Stimulated activated CD4-positive, alpha-beta T cell treated with anti-CD3 and anti-CD28 coated beads, Interleukin-1b, Interleukin-23, amount 100 ng/mL, for 1 hour (primary cell): ENCODE measurements at places on chromosomes 12 and 14.

- no peak for DNase-seq
Observed at GRCh38 chr12:119989361-119989730, 310 bp downstream of the BICDL1 start.

GRCh38 chr12:25550186-25550585, 2.9 kb downstream of the LMNTD1 start:
- no peak for DNase-seq

GRCh38 chr14:105465209-105466031, 9.2 kb upstream of the CRIP2 start:
- no peak for DNase-seq

- DNase-seq, result no peak
Observed at GRCh38 chr14:81471062-81471461, 62.6 kb downstream of the SEL1L start.

GRCh38 chr12:89353188-89353822, 1.0 kb upstream of the DUSP6 start:
- no peak for DNase-seq

GRCh38 chr12:27291862-27292261, 40.8 kb upstream of the BMAL2 start:
- DNase-seq, result no peak

- DNase-seq, result no peak
Observed at GRCh38 chr14:67815573-67816225, 691 bp downstream of the ZFYVE26 start.

DNA sequence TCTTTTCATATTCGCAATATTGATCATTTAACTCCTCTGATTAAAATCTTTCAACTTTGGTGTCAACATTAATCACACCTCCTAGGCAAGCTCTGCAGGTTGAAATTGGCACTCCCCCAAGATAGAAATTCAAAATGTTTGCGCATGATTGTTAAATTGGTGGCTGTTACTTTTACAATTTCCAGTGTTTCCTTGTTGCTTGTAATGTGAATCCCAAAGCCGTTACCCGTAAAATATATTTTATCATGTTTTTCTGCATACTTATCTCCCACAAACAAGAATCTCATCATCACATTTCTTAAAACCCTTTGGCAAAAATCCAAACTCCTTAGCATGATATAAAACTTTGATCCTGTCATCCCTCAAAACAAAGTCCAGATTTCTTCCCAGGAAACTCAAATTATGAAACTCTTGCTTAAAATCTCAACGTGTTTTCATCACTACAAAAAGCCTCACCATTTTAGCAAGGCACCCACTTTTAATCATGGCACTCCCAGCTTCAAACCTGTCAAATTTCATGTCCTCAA, 14.7 kb downstream of the RTL1 start:
- DNase-seq, result no peak

DNA sequence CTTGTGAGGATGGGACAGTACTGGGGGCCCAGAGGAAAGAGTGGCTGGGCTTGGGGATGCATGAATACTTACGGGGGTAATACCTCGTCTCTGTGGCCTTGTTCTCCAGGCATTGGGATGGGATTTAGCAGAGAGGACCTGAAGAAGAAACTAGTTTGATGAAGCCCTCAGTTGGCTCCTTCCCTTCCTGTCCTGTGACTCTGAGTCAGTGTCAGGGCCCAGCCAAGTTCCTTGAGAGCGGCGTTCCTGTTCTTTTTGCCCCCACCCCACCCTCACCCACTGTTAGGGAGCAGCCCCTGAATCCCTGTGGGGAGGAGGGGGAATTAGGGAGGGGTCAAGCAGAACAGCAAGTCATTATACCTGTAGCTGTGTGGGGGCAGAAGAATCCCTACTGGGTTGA, 5.2 kb upstream of the LRP1-AS start:
- DNase-seq, result no peak

GRCh38 chr12:25743679-25744215, 190.7 kb upstream of the LMNTD1 start:
- DNase-seq, result no peak
